ENCODE measurements at places on chromosomes 3 and 15.

DNA sequence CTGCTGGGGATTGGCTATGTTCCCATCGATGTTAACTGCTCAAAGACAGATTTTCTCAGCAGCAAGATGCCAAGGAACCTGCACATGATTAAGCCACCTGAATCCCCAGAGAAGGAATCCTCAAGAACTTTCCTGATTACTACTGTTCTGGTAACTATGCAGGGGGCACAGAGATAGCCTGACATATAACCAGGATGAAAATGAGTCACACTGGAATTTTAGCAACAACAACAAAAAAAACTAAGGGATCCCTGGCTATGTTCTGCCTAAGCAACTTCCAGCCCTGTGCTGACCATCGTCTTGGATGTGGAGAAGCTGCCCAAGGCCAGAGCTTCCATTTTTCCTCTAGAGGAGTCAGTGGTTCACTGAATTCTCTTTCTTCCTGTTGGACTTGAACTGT is 13.8 kb downstream of the RIOX2 start:
- peak; percentile 41 for DNase-seq

GRCh38 chr15:53588773-53589172 is 170.7 kb downstream of the WDR72 start:
- DNase-seq = peak; percentile 94

DNA sequence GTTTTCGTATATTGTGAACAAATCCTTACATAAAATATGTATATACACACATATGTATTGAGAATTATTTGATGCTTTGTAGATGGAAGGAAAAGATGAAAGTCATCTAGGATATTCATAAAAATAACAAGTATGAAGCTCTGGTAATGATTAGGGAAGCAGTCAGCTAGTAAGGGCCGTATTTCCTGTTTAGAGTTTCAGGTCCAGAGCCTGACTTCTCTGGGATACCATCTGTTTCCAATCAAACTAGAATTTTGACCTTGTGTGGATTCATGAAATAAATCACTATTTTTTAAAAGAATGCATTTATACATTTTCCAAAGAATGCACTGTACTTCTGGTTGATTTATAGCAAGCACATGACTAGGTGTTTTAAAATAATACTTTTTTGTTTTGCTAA is 156.1 kb upstream of the CGNL1 start:
- peak; percentile 96 for DNase-seq

DNA sequence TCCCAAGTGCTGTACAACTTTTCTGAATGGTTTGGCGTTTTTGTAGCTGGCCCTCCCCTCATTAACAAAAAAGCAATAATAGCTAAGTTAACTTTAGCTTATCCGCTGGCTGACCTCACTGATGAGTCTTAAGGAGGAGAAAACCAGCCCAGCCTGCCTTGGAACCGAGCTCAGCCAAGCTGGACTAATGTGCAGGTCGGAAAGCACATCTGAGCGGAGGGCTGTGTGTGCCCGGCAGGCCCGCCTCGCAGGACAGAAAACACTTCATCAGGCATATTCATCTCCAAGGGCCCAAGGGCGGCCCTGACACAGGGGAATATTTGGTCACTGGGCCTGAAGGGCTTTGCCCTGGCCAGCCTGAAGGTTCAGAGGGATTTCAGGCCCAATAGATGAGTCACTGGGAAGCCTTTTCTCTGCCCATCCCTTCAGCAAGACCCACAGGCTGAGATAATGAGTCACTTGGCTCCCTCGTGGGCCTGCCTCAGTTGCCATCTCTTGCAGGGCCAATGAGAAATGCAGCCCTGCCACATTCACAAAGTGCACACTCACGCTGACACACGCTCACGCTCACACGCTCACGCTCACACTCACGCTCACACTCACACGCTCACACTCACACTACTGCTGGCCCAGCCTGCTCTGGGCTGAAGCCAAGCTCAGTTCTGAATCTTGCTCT is 75.1 kb downstream of the SLC12A8 start:
- peak; percentile 56 for DNase-seq

GRCh38 chr3:115792206-115792955 is 169.1 kb downstream of the GAP43 start:
- peak; percentile 60 for DNase-seq
